Endodermal cell (in vitro differentiated cells): ENCODE measurements at places on chromosomes 6 and 20. TPM values are rescaled to one million over a fixed set of nuclear protein-coding genes. Genes with fewer than 3 reads are reported as not detected.
A peak's percentile ranks its signal among the peaks of the same experiment; 100 is the strongest.

GRCh38 chr20:46371656-46372055, 34.8 kb downstream of the ELMO2 start:
- no peak for DNase-seq

DNA sequence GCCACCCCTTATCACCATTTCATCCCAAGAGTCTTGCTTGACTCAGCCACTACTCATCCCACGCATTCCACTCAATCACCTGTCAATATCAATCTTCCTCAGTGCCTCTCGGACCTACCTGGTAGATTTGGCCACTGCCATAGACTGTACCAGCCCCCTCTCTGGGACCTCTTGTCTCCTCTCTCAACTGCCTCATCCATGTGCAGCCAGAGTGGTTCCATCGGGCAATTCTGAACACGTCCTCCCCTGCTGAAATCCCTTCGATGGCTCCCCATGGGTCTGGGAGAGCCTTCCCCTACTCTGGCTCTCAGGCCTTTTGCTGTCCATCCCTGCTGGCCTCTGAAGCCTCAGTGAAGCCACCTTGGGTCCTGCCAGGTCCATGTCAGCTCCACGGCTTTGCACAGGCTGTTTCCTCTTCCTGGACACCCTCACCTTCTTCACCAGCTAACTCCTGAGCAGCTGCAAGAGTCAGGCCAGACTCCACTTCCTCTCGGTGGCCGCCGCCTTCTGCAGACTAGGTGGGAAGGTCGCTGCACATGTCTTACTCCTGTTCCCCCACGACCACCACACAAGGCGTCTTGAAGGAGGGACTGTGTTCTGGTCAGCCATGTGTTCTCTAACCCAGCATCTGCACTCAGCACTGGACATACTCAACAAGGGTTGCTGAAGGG, 120.4 kb downstream of the TOX2 start:
- no peak for DNase-seq

DNA sequence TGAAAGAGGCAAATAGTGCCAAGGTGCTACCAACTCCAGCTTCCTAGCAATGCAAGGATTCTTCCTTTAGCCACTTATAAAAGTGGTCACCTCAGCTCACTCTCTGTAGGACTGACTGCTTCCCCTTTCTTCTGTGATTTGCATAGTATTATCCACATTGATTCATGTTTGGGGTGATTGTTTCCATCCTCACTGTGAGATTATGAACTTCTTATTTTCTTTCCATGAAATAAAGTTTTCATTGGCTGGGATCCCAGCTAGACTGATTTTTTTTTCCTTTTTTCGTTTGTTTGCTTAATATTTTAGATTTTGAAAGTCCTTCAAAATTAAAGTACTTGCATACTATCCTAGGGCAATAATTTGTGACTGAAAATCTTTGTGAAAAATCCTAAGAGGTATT, 50.5 kb downstream of the EYA4 start:
- DNase-seq = no peak

DNA sequence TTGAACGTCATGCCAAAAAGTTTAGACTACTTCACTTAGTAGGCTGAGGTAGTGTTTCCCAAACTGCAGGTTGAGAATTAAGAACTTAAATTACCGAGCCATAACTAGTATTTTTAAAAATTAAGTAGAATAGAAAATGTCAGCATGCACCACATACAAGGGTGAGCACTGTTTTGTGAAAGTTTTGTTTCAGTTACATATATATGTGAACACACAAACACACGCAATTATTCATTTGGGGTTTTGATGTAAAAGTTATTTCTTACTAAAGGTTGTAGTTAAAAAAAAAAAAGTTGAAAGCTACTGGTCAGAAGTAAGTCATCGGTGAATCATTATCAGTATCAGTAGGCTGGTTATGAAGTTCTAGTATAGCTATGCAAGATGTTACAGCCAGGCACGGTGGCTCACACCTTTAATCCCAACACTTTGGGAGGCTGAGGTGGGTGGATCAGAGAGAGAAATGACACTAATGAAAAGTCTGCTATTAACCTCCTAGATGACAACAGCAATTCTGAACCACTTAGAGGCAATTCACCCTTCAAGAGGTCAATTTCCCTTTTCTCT, 24.1 kb downstream of the FASTKD5 start:
- DNase-seq = no peak

GRCh38 chr20:36435592-36436541, 105.5 kb upstream of the MYL9 start:
- peak; percentile 98 for DNase-seq

DNA sequence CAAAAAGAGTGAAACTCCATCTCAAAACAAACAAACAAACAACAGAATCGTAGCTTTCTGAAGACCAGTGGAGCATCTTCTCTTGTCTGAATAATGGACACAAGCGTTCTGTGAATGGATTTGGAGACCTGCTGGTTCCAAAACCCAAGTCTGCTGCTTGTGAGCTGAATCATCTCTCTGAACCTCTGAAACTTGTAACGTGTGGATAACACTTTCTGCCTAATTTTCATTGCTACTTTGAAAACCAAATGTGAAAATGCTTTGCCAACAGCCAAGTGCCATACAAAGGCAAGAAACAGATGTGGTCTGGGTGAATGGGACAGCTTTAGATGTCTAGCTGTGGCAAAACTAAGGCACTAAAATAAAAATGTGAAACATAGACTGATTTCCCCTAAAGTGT, 44.3 kb downstream of the PHACTR1 start:
- DNase-seq = no peak

DNA sequence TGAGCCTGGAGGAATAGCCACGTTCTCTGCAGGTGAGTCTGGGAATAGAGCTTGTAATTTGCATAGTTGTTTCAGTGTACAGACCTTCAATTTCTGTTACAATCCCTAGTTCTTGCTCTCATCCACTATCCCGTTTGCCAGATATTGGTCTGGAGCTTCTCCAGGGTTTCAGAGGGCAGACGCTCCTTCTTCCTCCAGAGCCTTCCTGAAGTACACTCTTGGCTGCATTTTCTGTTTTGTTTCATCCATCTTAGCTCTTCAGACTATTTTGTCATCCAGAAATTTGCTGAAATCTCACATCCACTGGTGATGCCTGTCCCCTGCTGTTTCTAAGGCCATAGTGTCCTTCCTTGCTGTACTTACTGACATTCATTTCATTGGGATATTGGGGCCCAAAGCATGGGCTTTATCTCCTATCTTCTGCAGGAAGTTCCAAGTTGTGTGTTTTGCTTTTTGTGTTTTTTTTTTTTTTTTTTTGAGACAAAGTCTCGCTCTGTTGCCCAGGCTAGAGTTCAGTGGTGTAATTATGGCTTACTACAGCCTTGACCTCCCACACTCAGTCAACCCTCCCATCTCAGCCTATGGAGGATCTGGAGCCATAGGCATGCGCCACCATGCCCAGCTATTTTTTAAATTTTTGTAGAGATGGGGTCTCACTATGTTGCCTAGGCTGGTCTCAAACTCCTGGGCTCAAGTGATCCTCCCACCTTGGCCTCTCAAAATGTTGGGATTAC, 18.7 kb downstream of the CDS2 start:
- DNase-seq = no peak

- no peak for DNase-seq
Measured at GRCh38 chr6:158459726-158460125, 100.2 kb upstream of the TMEM181 start.

ARFGAP1 gene
- total RNA-seq = 145 and 159 TPM in 2 replicates

NCOA5 gene
- 5.3 to 20.2 TPM (median 19.3 TPM) in 3 replicates for total RNA-seq

PABPC1L gene
- total RNA-seq = 127 and 142 TPM in 2 replicates

TCF15 gene
- 2.2 to 4.8 TPM (median 2.9 TPM) in 3 replicates for total RNA-seq
